ENCODE measurements at places on chromosomes 11 and 22. TPM values are rescaled to one million over a fixed set of nuclear protein-coding genes. Genes with fewer than 3 reads are reported as not detected.
A peak's percentile ranks its signal among the peaks of the same experiment; 100 is the strongest.

- DNase-seq, result no peak
Observed at GRCh38 chr11:4865855-4866254, 15.8 kb upstream of the OR51T1 start.

- DNase-seq, result no peak
Observed at GRCh38 chr11:121881806-121882205, 234.2 kb downstream of the BLID start.

- no peak for DNase-seq
Observed at GRCh38 chr11:120211522-120212258, 858 bp downstream of the OAF start.

GRCh38 chr11:6617315-6617781 lies 1.9 kb downstream of the TPP1 start:
- no peak for DNase-seq

DNA sequence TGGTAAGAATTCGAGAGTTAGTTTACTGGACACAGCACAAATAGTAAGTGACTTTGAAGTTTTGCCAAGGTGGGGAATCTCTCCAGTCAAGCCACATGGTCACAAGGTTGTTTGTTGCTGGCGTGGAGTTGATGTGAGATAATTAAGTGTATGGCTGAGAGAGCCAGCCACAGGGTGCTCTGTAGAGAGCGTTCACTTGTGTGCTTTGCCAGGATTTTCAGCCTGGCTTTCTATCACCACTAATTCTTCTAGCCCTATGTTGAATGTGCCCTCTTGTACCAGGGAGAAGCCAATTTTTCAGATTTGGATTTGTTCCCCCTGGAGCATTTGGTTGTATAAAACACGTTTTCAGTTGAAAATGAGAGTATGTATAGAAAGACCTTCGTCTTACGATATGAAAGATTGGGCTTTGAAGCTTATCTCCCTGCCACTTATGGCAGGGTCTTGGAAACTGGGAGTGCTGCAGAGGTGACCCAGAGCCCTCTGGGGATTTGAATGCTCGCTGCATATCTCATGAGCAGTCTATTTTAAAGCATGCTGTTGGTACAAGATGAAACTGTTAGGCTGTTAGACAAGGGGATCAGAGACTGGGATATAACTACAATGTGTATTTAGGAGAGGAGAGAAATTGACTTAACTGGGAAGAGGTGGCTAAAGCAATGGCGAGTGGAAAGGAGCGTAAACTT lies 28.6 kb downstream of the CSRP3 start:
- DNase-seq, result no peak

- no peak for DNase-seq
Observed at GRCh38 chr11:33021937-33022336, 6.3 kb downstream of the DEPDC7 start.

- no peak for DNase-seq
Observed at GRCh38 chr11:9214765-9215164, 50.4 kb downstream of the DENND5A start.

DNA sequence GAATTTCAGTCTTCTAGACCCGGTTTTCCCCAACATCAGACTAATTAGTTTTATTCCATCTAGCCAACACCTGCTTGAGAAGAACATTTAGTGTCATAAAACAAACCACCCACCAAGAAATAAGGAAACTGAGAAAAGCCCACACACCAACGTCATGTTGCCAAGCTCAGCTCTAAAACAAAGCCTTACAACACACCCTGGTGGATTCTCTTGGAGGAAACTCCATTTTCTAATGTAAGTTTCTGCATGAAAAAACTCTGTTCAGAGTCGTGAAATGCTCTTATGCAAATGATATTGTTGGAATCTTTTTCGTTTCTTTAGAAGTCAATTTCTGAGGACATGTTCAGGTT lies 105.0 kb upstream of the RAG2 start:
- no peak for DNase-seq

GRCh38 chr11:44326615-44327475 lies 16.9 kb upstream of the ALX4 start:
- DNase-seq, result no peak

GRCh38 chr22:38461057-38461413 lies 6.0 kb upstream of the KCNJ4 start:
- DNase-seq, result no peak

DNA sequence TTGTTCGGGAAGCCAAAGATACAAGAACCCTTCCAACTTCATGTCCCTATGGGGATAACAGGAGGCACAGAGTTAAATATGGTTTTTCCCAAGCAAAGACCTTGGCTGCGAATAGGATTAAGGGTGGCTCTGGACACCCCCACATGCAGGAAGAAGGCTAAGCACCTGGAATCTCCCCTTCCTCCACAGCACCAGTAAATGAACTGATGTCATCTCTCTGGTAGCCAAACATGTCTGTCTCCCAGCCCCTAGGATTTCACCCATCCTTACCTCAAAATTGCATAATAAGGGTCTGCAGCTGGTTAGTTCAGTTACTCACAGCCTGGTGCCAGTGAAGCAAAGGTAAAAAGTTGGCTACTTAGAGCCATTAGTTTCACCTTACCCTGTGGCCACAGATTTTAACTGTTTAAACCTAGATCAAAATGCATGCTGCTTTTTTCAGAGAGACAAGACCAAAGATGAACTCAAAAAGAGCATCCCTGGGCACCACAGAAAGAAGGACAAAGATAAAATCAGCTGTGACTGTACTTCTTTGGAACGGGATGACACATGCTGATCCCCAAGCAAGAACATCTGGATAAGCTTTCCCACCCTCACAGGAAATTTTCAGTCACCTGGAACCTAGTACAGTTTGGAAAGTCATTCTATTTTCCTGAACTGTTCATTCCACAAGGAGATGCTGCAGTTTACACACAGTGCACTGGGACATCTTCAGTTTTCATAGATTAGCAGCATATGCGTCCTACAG lies 77.2 kb upstream of the AKIP1 start:
- no peak for DNase-seq

- DNase-seq, result no peak
Observed at GRCh38 chr22:41334951-41335635, 33.8 kb downstream of the ZC3H7B start.

DNA sequence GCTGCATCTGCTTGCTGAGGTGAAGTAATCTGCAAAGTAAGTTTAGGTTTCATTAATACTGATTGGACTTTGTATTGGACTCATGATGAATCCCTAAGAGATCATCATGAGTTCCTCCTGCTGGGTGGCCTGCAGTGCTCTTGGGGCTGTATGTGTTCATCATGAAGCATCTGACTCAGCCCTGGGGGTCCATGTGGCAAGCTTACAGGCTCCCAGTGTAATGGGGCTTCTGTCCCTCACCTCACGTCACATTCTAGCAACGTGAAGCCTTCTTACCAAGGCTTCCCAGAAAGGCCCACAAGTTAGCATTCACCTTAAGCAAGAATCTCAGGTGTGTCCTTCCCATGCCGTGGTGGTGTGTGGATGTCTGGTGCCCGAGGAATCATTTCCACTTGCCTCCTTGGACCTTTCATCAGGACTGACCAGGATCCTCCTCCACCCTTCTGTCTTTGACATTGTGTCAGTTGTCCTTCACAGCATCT lies 23.7 kb downstream of the CRKL start:
- DNase-seq, result no peak

DNA sequence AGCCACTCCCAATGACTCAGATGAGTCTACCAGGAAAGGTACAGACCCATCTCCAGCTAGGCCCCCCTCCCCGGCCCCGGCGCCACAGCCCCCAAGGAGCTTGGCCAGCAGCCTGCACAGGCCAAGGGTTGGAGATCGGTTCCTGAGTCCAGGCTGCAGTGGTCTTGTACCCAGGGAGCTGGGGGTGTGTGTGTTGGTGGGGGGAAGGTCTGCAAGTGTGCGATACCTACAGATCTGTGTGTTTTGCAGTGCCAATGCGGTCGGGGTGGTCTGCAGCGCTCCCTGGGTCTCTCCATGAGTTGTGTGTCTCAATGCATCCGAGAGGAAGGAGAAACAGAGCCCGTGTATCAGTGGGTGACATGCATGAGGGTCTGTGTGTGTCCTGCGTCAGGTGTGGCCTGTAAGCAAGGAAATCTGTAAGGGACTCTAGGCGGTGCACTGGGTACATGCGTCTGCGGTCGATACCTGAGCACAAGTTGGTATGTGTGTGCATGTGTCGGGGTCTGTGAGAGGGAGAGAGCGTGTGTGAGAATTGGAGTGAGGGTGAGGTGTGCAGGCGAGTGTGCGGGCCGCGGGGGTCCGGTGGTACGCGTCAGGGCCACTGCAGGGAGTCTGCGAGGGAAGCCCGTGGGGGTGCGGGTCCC lies 645 bp downstream of the CDC42BPG start:
- no peak for DNase-seq

GRCh38 chr11:120259241-120259640 lies 19.3 kb downstream of the POU2F3 start:
- DNase-seq, result no peak

GRCh38 chr22:23380230-23380573 lies 199.9 kb downstream of the IGLL1 start:
- DNase-seq, result no peak

GRCh38 chr22:32482708-32483107 lies 8.1 kb downstream of the FBXO7 start:
- no peak for DNase-seq

- DNase-seq, result no peak
Observed at GRCh38 chr11:128484172-128484571, 103.2 kb downstream of the ETS1 start.

DNA sequence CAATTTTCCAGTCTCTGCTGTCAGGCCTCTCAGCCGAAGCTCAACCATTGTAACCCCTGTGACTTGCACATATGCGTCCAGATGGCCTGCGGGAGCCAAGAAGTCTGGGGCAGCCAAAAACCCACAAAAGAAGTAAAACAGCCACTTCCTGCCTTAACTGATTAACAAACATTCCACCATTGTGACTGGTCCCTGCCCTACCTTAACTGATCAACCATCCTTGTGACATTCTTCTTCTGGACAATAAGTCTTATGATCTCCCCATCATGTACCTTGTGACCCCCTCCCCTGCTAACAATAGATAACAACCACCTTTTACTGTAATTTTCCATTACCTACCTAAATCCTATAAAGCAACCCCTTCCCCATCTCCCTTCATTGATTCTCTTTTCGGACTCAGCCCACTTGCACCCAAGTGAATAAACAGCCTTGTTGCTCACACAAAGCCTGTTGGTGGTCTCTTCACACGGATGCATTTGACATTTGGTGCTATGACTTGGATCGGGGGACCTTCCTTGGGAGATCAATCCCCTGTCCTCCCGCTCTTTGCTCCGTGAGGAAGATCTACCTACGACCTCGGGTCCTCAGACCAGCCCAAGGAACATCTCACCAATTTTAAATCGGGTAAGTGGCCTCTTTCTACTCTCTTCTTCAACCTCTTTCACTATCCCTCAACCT lies 1.3 kb upstream of the NDUFC2 start:
- DNase-seq, result no peak

DNA sequence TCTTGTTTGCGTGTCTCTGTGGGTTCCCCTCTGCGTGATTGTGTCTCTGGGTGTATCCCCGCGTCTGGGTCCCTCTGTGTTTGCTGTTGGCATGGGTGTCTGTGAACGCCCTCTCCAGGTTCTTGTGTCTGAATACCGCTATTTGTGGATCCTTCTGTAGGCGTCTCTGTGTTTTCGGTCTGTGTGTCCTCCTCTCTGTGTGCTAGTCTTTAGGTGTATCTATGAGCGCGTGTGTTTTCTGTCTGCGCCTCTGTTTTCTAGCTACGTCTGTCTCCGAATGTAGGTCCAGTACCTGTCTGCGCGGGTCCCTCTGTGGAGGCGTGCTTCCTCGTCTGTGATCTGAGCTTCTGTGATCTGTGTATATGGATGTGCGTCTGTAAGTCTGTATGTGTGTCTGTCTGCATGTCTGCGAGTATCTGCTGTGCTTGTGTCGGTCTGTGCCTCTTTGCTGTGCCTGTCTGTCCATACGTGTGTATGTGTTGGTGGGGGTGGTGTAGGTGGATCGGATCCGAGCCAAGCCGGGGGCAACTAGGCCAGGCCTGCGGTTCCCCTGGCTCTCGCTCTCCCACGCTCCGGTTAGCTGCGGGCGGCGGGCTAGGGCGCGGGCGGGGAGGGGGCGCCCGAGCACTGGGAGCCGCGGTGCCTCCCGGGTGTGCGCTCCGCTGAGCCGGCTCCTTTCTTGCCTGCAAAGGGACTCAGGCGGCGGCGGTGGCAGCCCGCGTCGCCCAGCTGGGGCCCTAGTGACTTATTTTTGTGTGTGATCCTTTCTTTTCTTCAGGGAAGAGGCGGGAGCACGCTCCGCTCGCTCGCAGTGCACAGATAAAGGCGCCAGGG lies 105.3 kb upstream of the E2F8 start:
- no peak for DNase-seq

DNA sequence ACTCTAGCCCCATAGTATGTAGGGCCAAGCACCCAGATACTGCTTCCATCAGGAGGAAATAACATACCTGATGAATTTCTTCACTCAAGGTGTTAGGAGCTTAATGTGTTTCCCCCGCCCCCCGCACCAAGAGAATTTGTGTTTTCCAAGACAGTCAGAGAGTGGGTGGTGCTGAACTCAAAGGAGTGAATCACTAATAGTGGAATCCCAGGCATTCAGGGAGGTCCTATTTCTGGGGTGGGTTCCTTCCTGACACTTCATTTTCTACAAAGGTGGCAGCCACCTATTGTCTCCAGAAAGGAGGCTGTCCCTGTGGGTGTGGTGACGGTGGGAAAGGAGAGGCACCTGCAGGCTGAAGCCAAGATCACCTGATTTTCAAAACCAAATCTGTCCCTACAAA lies 50.8 kb upstream of the ELF5 start:
- DNase-seq, result no peak

GRCh38 chr11:96708219-96708878 lies 318.5 kb downstream of the JRKL start:
- DNase-seq, result no peak

DNA sequence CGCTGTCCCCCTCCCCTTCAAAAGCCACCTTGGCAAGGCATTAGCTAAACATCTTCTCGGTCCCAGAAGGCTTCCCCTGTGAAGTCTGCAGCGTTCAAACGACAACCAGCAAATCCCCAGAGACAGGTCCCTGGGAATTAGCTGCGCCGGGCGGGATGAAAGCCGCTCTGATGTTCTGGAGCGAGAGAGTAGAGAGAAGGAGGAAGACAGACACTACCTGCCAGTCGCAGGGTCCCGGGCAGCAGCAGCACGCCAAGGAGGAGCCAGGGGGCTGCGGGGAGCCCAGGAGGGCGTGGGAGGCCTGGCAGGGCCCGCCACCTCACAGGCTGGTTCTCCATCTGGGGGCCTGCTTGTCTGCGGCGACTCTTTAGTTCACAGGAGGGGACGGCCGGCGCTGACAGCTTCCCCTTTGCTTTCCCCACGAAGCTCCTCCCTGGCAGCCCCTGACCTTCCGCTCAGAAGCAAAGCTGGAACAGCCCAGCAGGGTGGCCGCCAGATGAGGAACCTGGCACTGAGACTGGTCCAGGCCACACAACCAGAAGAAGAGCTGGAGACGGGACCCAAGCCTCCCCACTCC lies at the start of gene NFAM1:
TSS of gene NFAM1 (minus strand) at position 384 of the 577 bp plus-strand sequence. CDS start at position 338, 46 bp downstream.
- peak; percentile 54 for DNase-seq

- no peak for DNase-seq
Observed at GRCh38 chr11:56637500-56637899, 4.7 kb downstream of the OR5AP2 start.

MFRP gene
- polyA plus RNA-seq, result not detected

KCNQ1OT1 gene
- polyA plus RNA-seq, result 0.01 TPM

SCGB1A1 gene
- 0.20 TPM for polyA plus RNA-seq

SOX6 gene
- polyA plus RNA-seq, result 4.9 TPM

CHKA gene
- 66.1 TPM for polyA plus RNA-seq

POU2AF3 gene
- 2.0 TPM for polyA plus RNA-seq

NRIP3 gene
- not detected for polyA plus RNA-seq
